ENCODE measurements at places on chromosomes 6 and 20.

DNA sequence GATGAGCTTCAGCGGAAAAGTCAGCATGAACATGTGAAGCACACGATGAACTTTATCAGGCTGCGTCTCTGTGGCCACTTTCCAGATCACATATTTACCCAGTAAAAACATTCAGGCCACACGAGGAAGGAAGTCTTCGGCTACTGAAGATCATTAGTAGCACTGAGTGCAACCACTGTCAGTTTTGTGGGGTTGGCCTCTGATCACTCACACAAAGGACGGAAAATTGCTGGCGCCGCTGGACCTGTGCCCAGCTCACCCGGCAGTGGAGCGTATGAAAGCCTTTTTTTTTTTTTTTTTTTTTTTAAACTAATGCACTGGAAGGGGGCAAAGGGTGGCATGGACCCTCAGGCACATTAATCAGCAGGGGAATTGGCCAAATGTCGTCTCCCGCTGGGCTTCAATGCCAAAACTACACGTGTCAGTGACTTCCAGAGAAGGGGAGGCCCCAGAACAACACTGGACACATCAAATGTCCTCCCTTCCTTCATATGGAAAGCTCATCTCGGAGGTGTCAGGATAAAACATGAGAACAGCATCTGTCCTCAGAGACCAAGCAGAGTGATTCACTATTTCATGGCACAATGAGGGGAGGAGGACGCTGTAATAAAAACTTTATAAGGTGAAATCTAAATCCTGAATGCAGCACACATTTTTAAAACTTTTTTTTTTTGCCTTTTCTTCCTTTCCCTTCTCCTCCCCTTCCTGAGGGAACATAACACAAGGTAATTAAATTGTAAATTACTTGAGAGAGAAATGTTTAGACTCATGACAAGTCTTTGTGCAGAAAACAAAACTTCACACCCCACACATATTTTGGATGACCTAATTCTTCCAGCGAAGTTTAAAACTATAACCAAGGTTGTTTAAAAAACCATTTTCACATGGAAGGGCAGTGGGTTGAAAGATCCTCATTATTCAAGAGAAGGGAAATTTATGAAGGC is 223.4 kb downstream of the FOXC1 start:
- DNase-seq: no peak

DNA sequence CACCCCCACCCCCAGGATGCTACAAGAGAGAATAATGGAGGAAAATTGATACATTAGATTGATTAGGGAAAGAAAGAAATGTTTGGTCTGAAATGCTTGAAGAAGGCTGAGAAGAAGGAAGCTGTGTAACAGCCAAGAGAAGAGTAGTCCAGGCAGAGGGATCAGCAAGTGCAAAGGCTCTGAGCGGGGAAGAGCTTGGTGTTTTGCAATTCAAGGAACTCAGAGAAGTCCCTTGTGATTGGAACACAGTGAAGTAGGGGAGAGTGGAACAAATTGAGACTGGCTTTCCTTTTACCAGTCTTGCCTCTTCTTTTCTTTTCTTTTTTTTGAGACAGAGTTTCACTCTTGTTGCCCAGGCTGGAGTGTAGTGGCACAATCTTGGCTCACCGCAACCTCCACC is 76.6 kb upstream of the CHD6 start:
- DNase-seq: no peak

DNA sequence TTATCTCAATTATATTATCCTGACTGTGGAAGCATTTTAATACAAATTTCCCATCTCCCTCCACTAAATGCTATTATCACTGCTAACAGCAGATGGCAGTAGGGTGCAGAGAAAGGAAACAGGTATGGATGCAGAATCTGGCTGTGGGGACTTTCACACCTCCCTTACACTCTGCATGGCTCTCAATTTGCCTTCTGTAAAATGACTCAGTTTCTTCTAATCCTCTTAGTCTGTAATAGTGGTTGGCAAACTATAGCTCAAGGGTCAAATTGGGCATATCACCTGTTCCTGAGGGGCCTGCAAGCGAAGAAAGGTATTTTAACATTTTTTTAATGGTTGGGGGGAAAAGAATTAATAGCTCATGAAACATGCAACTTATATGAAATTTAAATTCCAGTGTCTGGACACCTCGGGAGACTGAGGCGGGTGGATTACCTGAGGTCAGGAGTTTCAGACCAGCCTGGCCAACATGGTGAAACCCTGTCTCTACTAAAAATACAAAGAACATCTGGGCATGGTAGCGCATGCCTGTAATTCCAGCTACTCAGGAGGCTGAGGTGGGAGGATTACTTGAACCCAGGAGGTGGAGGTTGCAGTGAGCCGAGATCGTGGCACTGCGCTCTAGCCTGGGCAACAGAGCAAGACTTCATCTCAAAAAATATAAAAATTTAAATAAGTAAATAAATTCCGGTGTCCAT is 83.5 kb downstream of the ZMYND8 start:
- DNase-seq: peak; percentile 20

GRCh38 chr6:150191809-150192208 is 49.0 kb downstream of the PPP1R14C start:
- DNase-seq: no peak

- no peak for DNase-seq
Observed at GRCh38 chr6:112040956-112041355, 12.9 kb upstream of the CCN6 start.

GRCh38 chr6:12572896-12573827 is 143.4 kb upstream of the PHACTR1 start:
- DNase-seq: no peak

DNA sequence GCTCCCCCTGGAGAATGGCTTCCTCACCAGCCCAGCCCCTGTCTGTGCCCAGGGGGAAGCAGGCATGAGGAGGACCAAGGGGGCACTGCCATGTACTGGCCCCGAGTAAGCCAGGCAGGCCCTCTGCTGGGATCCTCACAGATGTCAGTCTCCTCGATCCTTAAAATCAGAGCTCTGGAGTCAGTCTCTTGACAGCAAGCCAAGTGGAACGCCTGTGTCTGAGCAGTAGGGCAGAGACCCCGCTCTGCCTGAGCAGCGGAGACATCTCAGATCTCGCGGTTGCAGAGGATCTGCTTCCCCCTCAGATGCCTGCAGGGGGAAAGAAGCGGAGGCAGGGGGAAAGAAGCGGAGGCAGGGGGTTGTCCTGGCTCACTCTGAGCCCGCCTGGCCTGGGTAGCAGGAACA is 92.6 kb downstream of the SNX5 start:
- no peak for DNase-seq

- DNase-seq: no peak
Observed at GRCh38 chr6:15823838-15824414, 161.1 kb upstream of the DTNBP1 start.

DNA sequence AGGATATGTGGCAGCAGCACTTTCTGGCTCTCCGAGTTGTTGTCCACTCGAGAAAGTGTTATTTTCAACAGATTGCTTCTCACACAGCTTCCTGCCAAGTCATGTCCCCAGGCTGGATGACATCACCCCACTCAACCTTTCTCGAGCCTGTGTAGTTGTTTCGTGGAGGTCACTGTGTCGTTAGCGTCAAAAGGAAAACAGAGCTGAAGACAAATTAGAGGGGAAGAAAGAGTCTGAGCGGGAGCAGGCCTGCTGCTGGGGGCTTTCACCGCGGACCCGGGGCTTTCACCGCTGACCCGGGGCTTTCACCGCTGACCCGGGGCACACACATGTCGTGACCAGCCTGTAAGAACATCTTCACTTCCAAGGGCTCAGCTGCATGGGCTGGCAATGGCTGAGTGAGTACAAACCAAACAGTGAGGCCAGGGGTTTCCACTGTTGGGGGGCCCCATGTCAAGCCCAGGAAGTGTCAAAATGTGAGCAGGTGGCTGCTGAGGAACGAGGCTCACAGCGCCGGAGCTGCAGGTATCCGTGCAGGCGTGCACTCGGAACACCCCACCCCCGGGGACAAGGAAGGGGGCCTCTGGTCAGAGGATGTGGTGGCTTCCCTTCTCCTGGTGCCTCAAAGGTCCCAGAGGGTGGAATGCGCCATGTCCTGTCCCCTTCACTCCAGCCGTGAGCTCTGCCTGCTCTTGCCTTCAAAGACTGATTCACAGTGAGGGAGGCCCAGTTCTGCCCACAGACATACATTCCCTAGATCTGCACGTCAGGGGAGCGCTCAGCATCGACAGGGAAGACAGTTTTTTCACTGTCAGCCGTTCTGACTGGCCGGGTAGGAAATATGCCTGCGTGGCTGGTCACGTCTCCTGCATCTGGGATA is 365.9 kb downstream of the TAF4 start:
- no peak for DNase-seq

GRCh38 chr6:27617700-27618689 is 145.1 kb upstream of the ZNF184 start:
- no peak for DNase-seq

- no peak for DNase-seq
Observed at GRCh38 chr6:39824030-39824926, 32.1 kb downstream of the DAAM2 start.

- no peak for DNase-seq
Observed at GRCh38 chr6:105746130-105746505, 340.0 kb upstream of the PRDM1 start.

DNA sequence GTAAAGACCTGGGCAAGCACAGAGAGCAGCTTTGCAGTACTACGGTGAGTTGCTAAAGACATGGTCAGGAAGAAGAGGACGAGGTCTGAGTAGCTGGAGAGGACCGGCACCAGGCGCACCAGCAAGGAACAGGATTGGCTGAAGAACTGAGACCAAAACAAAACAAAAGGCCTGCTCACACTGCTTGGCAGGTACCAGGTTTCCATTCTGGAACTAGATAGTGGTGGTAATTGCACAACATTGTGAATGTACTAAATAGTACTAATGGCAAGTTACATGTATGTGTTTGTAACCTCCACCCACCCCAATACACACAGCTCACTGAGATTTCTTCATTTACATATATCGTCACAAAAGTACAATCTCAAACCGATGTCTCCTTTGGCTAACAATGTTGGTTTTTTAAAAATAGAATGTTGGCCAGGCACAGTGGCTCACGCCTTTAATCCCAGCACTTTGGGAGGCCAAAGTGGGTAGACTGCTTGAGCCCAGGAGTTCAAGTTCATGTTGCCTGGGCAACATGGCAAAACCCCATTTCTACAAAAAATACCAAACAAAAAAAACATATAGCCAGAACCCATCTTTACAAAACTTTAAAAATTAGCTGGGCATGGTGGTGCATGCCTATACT is 32.5 kb upstream of the LYRM2 start:
- no peak for DNase-seq

GRCh38 chr6:64727075-64727474 is 980.0 kb downstream of the EYS start:
- DNase-seq: no peak

DNA sequence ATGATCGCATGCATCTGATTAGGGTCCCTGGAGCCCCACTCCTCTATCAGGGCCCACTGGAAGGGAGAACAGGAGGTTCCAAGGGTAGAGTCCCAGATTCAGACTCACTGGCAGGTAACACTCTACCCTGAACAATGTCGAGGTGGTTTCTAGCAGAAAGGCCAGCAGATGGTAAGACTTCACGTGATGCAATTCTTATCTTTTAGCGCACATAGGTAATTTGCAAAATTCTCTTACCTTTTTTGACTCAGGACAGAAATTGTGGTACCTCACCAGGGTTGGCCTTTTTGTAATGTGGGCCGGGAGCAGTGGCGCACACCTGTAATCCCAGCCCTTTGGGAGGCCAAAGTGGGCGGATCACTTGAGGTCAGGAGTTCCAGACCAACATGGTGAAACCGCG is 228.1 kb upstream of the JARID2 start:
- no peak for DNase-seq

GRCh38 chr6:13807696-13808095 is 6.7 kb downstream of the MCUR1 start:
- no peak for DNase-seq

- DNase-seq: no peak
Observed at GRCh38 chr6:73388433-73388799, 6.2 kb upstream of the DDX43 start.

GRCh38 chr6:12132351-12133222 is 120.5 kb downstream of the HIVEP1 start:
- DNase-seq: no peak

- no peak for DNase-seq
Observed at GRCh38 chr20:57294550-57294949, 28.1 kb upstream of the BMP7 start.

- DNase-seq: no peak
Observed at GRCh38 chr6:106886081-106886843, 88.3 kb downstream of the CD24 start.

DNA sequence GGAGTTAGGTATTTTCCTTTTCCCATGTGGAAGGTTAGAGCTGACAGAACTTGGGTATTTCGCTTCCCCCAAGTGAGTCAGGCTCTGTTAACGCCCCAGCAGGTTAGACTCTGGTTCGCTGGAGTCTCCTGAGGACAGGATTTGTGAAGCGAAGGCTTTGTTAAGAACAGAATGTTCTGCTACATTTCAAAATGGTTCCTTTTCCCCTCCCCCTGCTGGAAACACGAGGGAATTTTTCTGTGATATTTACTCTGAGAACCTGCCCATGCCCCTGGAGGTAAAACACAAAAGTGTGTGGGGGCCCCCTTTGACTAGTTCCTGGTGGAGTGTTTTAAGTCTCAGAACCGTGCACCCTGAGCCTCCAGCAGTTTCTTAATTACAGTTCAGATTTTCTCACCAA is 731.4 kb upstream of the CITED2 start:
- DNase-seq: no peak

- no peak for DNase-seq
Observed at GRCh38 chr6:52190409-52190808, 4.2 kb downstream of the IL17A start.

- DNase-seq: no peak
Observed at GRCh38 chr6:21595285-21596144, 2.0 kb downstream of the SOX4 start.

- DNase-seq: no peak
Observed at GRCh38 chr20:5524896-5525295, 208.1 kb upstream of the PROKR2 start.

DNA sequence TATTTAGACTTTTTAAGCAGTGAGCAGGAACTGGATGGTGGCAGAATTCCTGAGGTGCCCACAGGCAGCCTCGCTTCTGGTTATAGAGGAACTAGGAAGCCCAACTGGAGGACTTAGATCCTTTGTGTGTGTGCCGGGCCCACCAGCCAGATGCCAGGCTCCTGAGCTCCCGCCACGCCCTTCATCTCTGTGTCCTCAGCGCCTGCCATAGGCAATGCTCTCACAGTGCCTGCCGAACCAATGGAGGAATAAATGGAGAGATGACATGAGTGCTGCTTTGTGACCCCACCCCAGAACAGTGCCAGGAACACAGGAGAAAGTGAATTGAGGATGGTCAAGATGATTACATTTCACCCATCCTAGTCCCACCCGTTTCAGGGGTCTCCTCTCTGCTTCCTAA is 146.0 kb downstream of the UNC5CL start:
- DNase-seq: no peak
